ENCODE measurements at places on chromosomes 11 and 22.

DNA sequence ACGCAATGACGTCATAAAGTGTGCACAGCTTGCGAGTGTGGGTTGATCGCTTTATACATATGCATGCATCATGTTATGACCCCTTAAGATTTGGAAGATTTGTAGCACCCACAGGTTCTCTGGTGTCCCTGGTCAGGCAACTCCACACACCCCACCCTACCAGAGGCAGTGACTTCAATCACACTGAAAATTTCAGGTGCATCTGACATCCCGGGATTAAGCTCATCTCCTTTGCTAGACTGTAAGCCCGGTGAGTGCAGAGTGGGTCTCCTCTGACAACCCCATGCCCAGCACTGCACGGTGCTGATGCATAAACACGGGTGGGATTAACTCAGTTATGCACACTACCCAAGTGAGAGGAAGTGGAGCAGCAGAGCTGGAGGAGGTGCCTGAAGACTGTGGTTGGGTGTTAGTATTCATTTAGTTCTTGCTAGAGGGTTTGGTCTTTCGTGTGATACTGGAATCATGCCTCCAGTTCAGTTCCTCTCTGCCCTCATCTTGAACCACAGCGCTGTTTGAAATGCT lies 6.5 kb downstream of the ARSA start:
- H3K36me3 ChIP-seq: no peaks in the 10 kb centered on the region
- H3K4me1 ChIP-seq: peaks cover 22% of the 10 kb centered on the region
- H3K27ac ChIP-seq: peak overlapping the region; percentile 67
- H3K4me3 ChIP-seq: no peak overlapping the region
- DNase-seq: no peak

DNA sequence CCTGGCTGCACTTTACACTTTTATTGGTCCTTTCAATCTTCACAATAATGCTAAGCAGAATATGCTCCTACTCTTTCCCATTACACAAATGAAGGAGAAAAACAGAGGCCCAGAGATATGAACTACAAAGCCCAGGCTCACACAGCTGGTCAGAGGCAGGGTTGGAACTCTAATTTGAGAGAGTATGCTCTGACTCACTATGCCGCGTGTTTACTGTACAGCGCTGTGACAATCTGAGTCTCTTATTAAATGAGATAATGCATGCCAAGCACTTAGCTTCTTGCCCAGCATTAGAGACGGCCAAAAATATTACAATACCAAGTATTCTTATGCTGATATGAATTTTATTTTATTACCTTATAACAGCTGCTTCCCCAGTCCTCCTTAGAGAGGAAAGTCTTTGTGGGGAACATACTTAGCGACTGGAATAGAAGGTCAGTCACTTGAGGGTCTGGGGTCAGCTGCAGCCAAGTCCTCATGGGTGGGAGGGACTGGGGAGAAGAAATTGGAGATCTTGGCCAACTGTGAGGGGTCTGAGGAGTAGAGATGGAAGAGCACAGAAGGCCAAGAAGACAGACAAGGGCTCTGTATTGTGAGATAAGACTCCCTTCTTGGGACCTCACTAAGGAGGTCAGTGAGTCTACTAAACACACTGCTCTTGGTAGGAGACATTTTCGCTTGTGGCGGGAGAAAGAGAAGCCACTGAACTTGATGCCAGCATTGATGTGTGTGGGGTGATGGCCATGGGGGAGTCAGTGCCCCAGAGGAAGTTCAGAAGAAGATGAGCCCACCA lies 150.8 kb upstream of the TIMP3 start:
- H3K4me3 ChIP-seq: no peak overlapping the region
- no peaks in the 10 kb centered on the region for H3K27me3 ChIP-seq
- no peaks in the 10 kb centered on the region for H3K4me1 ChIP-seq
- no peak overlapping the region for H3K27ac ChIP-seq
- H3K36me3 ChIP-seq: no peaks in the 10 kb centered on the region

GRCh38 chr11:86885311-86885710 lies 69.9 kb downstream of the FZD4 start:
- peak; percentile 8 for DNase-seq
- no peak overlapping the region for H3K27ac ChIP-seq
- peaks cover 4% of the 10 kb centered on the region for H3K36me3 ChIP-seq
- H3K4me1 ChIP-seq: no peaks in the 10 kb centered on the region

- no peaks in the 10 kb centered on the region for H3K4me1 ChIP-seq
- H3K36me3 ChIP-seq: no peaks in the 10 kb centered on the region
- H3K27ac ChIP-seq: no peak overlapping the region
These were observed 275.3 kb downstream of the C11orf87 start for GRCh38 chr11:109697140-109697843.

All from neuronal stem cell (in vitro differentiated cells).